ENCODE measurements at places on chromosomes 12 and 14.

DNA sequence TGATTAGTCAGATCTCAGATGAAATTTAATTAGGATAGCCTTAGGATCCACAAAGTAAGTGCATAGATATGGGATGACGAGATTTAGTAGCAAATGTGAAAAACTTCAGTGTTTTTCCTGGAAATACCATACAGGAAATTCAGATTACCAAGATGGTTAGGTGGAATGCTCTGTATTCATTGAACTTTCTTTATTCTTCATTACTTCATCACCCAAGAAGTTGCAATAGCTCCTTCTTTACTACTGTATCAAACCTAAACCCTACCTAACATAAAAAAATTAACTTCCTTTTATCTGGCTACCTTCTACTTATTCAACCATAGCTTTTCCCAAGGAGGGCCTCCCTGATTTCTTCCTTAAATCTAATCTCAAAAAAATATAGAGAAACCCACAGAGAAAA lies 100.4 kb downstream of the TTC6 start:
- DNase-seq = no peak

- peak; percentile 86 for DNase-seq
Observed at GRCh38 chr14:103597623-103598377, 31.2 kb upstream of the KLC1 start.

DNA sequence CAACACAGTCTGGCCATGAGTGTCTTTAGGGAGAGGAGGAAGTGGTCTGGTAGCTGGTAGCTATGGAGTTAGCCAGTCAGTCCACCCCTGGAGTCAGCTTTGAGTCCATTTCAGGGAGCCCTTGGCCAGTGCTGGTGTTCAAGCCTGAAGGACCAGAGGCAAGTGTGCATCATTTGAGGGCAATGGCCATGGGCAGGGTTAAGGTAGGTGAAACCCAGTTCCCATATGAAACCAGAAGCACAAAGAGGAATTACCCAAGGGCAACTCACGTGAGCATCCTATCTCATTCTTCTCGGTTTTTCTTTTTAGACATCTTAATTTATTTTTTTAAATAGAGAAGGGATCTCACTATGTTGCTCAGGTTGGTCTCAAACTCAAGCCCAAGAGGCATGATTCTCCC lies 61.3 kb upstream of the ACTN1 start:
- no peak for DNase-seq

DNA sequence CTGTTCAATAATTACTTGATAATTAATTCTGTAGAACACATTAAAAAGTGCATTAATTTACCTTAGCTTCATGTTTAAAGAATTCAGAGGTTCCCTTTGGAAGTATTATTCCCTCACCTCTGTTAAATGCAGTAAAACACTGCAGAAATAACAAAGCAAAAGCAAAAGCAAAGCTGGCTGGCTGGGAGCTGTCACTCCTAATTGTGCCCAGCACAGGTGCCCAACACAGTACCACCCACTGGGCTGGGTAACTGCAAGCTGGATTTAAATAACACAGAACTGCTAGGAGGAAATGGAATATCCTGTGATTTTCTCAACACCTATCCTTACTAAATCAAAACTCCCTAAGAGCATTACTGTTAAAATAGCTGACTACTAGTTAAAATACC lies 72.6 kb downstream of the SLC2A13 start:
- no peak for DNase-seq

DNA sequence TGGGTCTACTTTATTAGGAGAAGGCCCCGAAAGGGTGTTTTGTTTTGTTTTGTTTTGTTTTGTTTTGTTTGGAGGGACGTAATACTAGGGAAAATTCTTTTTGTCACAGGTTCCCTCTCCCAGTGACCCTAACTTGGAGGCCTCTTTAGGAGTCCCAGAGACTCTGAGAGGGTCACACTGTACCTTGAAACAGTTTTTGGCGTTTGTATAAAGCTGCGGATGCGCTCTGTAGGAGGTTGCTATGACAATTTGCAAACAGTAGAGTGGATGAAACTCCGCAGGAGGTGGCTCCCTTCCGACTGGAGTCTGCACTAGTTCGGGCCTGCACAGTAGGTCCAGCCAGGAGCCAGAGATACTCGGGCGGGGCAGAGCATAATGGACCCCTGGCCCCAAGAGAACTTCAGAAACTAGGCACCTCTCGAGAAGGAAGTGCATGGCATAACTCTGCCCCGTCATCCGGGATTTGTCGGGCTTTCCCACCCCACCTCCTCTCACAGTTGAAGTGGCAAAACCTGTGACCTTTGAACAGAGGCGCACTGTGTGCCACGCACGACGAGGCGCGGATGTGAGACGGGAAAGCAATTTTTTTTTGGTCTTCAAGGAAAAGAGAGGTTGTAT lies 1.3 kb upstream of the DYRK2 start:
- no peak for DNase-seq
